Muscle of leg (tissue), 16 donors: ENCODE measurements at places on chromosomes 16 and 17. TPM values are rescaled to one million over a fixed set of nuclear protein-coding genes. Genes with fewer than 3 reads are reported as not detected.
A peak's percentile ranks its signal among the peaks of the same experiment; 100 is the strongest.

The NXPH3 gene
- 1.5 TPM for total RNA-seq

DNA sequence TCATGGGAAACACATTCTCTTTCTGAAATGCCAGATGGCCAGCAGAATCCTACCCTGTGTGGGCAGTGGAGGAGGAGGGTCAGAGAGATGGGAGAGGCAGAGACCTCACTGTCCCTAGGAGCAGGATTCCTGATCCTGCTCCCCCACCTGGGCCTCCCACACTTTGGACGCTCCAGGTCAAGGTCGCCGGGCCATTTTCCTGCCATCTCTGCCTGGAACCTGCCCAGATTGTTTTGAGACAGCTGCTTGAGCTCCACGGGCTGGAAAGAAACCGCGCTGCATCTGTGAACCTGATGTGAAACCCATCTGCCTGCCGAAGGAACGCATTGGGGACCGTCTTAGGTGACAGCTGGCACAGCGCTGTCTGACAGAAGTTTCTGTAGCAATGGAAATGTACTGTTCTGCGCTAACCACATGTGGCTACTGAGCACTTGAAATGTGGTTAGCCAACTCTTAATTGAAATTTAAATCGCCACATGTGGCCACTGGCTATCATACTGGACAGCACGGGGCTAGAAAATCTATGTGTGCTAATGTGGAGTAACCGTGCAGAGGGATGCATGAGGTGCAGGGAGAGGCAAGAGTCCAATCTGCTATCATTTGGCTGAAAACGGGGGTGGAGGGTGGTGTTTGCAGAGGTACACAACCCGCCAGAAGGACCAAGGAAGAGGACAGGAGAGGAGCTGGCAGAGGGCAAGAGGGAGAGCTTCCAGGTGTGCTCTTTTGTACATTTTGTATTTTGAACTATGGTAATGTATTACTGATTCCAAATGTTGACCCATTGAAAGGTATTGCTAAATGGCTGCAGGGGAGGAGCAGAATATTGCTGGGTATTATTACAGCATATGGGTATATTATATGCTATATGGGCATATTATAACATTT, 15.4 kb upstream of the NUBP1 start:
- DNase-seq, result peak; percentile 44
- H3K27ac ChIP-seq, result no peak overlapping the region
- no peaks in the 10 kb centered on the region for H3K36me3 ChIP-seq
- H3K27me3 ChIP-seq, result no peaks in the 10 kb centered on the region
- H3K4me3 ChIP-seq, result no peak overlapping the region

DNA sequence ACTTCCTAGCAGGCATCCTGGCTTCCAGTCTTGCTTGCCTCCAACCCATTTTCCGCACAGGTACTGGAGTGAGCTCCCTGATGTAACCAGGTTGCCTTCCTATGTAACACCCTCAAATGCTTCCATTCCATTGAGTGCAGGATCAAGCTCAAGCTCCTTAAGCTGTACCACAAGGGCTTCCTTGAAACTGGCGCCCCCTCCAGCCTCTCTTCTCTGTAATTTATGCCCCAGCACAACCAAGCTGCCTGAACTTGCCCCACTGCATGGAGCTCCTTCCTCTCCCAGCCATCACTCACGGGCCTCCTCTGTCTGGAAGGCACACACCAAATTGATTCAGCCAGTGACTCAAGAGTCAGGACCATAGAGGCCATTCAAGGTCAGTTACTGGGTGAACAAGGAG, 234.8 kb upstream of the RPL38 start:
- no peak overlapping the region for H3K4me3 ChIP-seq
- H3K4me1 ChIP-seq, result peaks cover 7% of the 10 kb centered on the region
- no peaks in the 10 kb centered on the region for H3K36me3 ChIP-seq
- peaks cover 15% of the 10 kb centered on the region for H3K27me3 ChIP-seq
- H3K27ac ChIP-seq, result no peak overlapping the region

GRCh38 chr16:84600343-84601229, 17.3 kb downstream of the COTL1 start:
- peak overlapping the region; percentile 20 for H3K27ac ChIP-seq
- peaks cover 42% of the 10 kb centered on the region for H3K4me1 ChIP-seq
- no peak for DNase-seq
- H3K27me3 ChIP-seq, result peaks cover 3% of the 10 kb centered on the region

GRCh38 chr16:84599521-84600202, 18.2 kb downstream of the COTL1 start:
- H3K27ac ChIP-seq, result peak overlapping the region; percentile 3
- DNase-seq, result peak; percentile 85

- peaks cover 74% of the 10 kb centered on the region for H3K27me3 ChIP-seq
- no peak overlapping the region for H3K4me3 ChIP-seq
- no peak overlapping the region for H3K27ac ChIP-seq
- no peak for DNase-seq
- H3K4me1 ChIP-seq, result peaks cover 7% of the 10 kb centered on the region
- H3K36me3 ChIP-seq, result no peaks in the 10 kb centered on the region
Measured at GRCh38 chr16:1081734-1082265, 9.3 kb downstream of the SSTR5 start.

GRCh38 chr16:89345642-89346150, 128.2 kb downstream of the ZNF778 start:
- H3K4me3 ChIP-seq, result no peak overlapping the region
- DNase-seq, result peak; percentile 43
- no peaks in the 10 kb centered on the region for H3K27me3 ChIP-seq

- H3K27me3 ChIP-seq, result no peaks in the 10 kb centered on the region
- DNase-seq, result no peak
- H3K4me3 ChIP-seq, result no peak overlapping the region
Measured at GRCh38 chr17:27339198-27339835, 45.4 kb downstream of the WSB1 start.

GRCh38 chr17:71361656-71362450, 759.0 kb upstream of the SOX9 start:
- no peak overlapping the region for H3K27ac ChIP-seq
- no peaks in the 10 kb centered on the region for H3K27me3 ChIP-seq
- no peaks in the 10 kb centered on the region for H3K36me3 ChIP-seq
- H3K4me3 ChIP-seq, result no peak overlapping the region
- no peaks in the 10 kb centered on the region for H3K4me1 ChIP-seq
- no peak for DNase-seq
